ENCODE measurements at places on chromosomes 6 and 20.

DNA sequence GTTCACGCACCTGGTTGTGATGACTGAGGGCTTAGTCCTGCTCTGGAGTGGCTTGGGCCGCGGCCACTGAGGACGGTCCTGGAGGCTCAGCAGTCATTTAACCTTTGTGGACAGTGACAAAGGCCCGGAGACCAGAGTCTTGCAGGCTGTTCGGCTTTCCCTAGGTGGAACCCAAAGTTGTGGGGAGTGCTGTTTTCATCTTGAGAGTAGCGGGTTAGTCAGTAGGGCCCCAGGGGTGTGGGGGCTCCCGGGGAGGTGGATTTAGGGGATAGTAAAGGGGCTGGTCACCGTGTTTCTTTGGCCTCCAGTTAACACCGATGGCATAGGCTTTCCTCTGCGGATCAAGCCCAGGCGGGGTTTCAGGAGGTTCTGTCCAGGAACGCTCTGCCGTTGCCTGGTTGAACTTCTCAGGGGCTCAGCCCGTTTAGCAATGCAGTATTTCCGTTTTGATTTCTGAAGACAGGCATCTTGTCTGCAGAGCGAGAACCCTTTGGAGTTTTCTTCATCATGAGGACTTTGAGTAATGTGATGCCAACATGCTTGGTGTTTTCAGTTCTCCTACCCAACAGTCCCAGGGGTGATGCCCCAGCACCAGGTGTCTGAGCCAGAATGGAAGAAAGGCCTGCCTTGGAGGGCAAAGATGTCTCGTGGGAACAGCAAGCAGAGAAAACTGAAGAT, 31.8 kb downstream of the ZNF831 start:
- no peak for DNase-seq

DNA sequence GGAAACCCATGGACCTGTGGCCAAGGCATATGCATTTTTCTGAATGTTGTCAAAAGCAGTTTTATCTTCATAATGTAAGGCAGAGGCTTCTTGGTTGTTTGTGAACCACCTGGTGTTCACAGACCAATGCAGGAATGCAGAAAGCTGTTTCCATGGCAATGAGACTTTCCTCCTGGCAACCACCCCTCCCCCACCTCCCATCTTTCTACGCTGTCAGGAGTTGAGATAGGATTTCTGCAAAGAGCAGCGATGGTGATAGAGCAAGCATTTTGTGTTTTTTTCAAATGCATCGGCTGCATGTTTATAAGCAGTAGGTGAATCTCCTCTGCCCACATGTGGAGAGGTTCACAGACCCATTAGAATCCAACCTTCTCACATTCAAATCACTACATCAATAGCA, 114.1 kb upstream of the SMLR1 start:
- peak; percentile 68 for DNase-seq

- DNase-seq = no peak
These were observed 569.9 kb downstream of the KIF16B start for GRCh38 chr20:16003310-16003709.

DNA sequence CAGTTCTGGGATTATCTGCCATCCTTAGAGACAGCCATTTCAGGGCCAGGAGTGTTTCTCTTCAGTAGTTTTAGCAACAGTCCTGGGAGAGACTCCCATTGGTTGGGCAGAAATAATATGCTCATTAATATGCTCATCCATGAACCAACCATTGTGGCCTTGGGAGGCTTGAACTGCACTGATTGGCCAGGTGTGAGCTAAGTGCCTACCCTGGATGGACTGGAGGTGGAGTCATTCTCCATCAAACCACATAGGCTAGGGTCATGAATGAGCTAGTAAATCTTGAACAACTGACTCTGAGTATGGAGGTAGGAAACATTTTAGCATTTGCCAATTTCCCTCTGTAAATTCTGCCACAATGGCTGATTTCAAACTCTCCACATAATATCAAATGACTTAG, 70.2 kb upstream of the ZFP64 start:
- no peak for DNase-seq

DNA sequence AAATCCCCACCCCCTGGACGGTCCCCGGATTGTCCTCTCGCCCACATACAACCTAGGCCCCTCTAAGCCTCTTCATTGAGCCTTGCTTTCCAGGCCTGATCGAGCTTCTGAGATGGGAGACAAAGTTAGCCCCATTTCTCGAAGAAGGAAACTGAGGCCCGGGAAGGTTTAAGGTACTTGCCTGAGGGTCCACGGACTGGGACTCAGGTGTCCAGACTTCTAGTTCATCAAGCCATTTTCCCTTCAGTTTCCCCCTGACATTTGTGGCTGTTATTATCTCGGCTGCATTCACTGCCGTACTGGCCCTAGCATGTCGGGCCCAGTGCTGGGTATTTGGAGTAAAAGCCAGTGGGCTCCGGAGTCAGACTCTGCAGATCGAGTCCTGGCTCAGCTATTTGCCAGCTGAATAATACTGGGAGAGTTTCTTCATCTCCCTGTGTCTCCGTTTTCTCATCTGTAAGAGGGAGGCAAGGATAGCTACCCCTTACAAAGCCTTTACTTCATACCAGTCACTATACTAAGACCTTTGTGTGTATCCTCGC, 633 bp downstream of the RPRD1B start:
- no peak for DNase-seq

DNA sequence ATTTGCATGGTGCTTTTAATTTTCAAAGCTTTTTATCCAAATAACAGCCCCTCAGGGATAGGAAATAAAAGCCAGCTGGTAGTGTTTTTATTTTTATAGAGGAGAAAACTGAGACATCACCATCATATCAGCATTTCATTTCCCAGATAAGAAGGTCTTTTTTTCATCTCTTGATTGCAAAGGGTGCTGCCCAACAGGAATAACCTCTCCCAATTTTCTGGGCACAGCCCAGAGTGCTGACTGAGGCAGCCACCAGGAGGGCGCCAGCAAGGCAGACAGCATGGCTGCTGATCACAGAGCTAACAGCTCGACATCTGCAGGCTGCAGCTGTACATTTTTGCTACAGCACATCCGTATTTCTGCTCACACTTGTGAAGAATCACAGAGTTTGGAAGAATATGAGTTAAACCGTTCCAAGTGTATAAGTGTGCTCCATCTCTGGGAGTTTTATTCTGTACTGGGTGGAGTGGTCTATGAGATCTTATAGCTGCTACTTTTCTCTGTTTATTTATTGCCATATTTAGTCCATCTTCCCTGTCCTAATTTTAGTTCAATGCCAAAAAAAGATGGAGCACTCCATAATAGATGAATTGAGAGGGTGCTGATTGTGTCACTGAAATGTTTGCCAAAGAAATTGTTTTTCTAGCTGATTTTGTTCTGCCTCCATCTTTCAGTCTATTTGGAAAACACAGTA, 85.5 kb upstream of the C20orf144 start:
- DNase-seq = no peak

- no peak for DNase-seq
These were observed 6.8 kb upstream of the USP49 start for GRCh38 chr6:41901882-41902519.

DNA sequence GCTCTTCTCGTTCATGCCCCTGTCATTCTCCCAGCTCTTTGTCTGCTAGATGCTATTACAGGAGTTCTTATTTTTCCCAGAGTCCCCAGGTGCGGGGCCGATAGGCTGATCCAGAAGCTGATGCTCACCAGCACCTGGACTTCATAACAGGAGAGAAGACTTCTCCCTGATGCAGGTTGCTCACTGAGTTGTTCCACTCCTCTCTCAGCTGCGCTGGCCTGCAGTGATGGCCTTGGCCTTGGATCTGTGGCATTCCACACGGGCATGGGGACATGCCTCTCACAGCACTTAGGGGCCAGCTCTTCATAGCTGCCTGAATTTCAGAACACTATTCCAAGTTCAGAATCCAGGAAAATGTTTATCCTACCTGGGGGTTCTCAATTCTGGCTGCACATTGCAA, 7.1 kb upstream of the TXNDC5 start:
- no peak for DNase-seq

Measured in nephron progenitor cell (in vitro differentiated cells).